Inflammatory macrophage (primary cell): ENCODE measurements at places on chromosomes 2 and 18.

DNA sequence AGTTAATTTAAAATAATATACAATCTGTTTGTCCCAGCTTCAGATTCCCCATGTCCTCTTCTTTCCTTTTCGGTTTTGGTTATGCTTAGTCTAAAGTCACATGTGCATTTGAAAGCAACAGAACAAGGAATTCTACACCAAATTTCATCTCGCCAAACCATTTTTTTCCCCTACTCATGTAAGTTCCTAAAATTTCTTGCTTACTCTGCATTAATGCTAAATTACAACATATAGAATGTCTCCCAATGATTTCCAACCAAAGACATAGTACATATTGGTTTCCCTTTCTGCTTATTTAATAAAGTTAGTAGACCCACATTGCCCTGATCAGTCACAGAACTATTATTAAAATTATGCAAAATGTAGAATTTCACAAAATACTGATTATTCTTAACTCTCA is 212.3 kb downstream of the ARHGAP15 start:
- no peak for DNase-seq

DNA sequence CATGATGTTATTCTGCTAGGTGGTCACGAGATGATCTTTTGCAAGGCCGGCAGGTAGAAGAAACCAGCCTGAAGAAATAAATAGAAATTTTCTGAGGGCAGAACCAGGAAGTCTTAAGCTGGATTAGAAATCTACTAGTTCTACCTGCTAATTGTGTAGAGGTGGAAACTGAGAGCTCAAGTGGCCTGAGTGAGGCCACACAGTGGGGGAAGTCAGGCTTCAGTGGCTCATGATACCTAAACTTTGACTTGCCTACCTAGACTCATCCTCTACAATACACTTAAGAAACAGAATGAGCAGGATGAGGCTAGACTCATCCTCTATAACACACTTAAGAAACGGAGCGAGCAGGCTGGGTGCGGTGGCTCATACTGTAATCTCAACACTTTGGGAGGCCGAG is 134.9 kb upstream of the NDUFV2 start:
- no peak for DNase-seq

DNA sequence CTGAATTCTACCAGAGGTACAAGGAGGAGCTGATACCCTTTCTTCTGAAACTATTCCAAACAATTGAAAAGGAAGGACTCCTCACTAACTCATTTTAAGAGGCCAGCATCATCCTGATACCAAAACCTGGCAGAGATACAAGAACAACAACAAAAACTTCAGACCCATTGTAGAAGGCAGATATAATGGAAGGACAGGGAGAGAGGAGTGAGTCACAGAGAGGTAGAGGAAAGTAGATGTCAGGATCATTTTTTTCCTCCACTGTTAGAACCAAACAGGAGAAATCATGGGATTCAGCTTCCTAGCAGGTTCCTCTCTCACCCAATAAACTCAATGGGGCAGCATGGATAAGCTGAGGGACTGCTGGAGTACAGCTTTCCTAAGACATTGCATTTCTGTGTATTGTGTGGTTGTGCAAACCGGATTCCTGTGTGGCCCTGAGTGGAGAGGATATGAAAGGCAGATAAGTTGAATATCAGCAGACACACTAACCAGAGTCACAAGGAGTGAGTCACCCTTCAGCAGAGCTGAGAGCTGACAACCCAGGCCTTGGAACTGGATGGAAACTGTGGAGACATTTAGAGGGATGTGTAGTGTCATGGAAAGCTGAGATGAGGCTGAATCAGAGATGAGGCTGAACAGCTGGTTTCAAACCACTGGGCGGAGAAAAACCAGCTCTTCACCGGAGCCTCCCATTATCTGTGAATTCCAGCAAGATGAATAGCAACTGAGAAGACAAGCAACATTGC is 60.9 kb upstream of the MMADHC start:
- DNase-seq, result no peak

DNA sequence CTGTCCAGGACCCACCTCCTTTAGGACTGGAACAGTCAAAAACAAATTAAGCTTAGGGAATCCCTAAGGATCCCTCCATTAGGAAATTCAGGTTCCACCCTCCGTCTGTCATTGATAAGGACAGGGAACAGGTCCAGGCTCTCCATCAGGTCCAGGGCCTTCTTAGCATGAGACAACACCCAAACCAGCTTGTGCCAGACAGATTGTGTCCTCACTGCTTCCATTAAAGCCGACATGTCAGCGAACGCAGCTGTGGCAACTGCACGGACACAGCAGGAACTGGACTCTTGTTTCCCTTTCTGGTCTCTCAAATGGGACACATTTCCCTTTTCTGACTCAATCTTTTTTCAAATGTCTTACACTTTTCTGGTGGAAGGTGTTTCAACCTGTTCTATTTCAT is 81.4 kb downstream of the BCL11A start:
- peak; percentile 57 for DNase-seq

DNA sequence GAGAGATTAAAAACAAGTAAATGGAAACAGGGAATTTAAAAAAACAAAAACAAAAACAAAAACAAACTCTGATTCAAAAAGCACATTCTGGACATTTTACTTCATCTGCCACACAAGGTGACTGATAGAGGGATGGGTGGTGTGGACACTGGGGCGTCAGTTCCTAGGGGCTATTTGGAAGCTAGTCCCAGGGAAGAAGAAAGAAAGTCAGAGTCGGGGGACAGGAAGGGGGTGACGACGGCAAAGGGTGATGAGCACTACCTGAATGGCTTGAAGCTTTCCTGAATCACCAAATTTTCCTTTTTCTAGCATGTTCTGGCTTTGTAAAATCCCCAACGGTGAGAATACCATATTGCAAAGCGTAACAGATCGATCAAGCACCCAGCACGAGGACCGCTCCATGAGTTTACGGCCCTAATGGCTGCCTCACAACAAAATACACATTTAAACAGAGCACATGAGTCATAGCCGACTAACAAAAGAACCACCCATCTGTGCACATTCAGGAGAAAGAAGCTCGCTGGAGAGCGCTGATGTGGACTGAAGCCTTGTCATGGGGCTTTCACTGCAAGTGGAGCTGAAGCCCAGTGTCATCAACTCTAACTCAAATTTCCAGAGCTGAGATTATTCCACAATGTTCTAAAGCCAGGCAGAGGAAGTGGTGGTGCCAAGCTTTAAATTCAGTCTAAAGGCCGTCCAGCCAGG is 178.9 kb downstream of the LNPK start:
- no peak for DNase-seq

- DNase-seq, result no peak
Observed at GRCh38 chr2:60531701-60532133, 21.7 kb downstream of the BCL11A start.

GRCh38 chr2:169343202-169343601 is 19.1 kb downstream of the LRP2 start:
- no peak for DNase-seq
